T-helper 1 cell treated with Interleukin-12 subunit alpha and Interleukin-12 subunit beta and Interleukin-4 antibody, amounts not matched to agents 30 ng/mL and 1 ng/mL, for 36 hours (primary cell): ENCODE measurements at places on chromosomes 11 and 22. TPM values are rescaled to one million over a fixed set of nuclear protein-coding genes. Genes with fewer than 3 reads are reported as not detected.

UBQLN3 gene
- 0.20 TPM in 1 of 2 replicates, not detected in the other for total RNA-seq

LARGE1 gene
- 0.07 and 0.32 TPM in 2 replicates for total RNA-seq

RFPL3 gene
- not detected in 2 replicates for total RNA-seq

APLNR gene
- total RNA-seq: not detected in 2 replicates

LIF gene
- 208 and 211 TPM in 2 replicates for total RNA-seq

LRRC56 gene
- total RNA-seq: 1.4 and 1.6 TPM in 2 replicates
